ENCODE measurements at places on chromosomes 4 and X. TPM values are rescaled to one million over a fixed set of nuclear protein-coding genes. Genes with fewer than 3 reads are reported as not detected.

- peak; percentile 25 for DNase-seq
Observed at GRCh38 chrX:152902502-152902820, 4.6 kb downstream of the ZNF185 start.

- DNase-seq: peak; percentile 89
Observed at GRCh38 chrX:49184294-49185281, 1.6 kb downstream of the PRICKLE3 start.

DNA sequence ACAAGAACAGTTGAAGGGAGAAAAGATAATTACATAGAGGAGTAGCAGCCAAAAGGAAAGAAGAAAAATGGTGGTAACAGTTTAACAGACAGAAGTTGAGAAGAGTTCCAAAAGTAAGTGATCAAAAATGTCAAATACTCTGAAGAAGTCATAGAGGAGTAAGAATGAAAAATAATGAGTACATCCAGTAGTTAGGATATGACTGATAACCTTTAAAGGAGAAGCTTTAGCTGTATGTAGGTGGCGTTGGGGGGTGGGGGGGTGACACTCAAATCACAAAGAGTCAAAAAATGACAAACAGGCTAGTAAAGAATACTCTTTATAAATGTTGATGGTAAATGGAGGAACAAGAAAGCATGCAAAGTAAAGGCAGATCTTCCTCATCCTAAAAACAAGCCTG is 40.6 kb downstream of the RAB33A start:
- no peak for DNase-seq

- DNase-seq: no peak
Observed at GRCh38 chrX:38563030-38563429, 1.7 kb downstream of the TSPAN7 start.

TEX13D gene
- polyA plus RNA-seq: 0.03 TPM

CNKSR2 gene
- polyA plus RNA-seq: 1.7 TPM

S100G gene
- polyA plus RNA-seq: not detected

BMP2K gene
- polyA plus RNA-seq: 27.4 TPM

Data from spleen (tissue), 13 donors.